ENCODE measurements at places on chromosomes 12 and 14.

GRCh38 chr12:25200703-25201102 is 5.7 kb downstream of the ETFRF1 start:
- no peak for DNase-seq

- no peak for DNase-seq
Observed at GRCh38 chr14:99685151-99685591, 1.1 kb downstream of the CYP46A1 start.

DNA sequence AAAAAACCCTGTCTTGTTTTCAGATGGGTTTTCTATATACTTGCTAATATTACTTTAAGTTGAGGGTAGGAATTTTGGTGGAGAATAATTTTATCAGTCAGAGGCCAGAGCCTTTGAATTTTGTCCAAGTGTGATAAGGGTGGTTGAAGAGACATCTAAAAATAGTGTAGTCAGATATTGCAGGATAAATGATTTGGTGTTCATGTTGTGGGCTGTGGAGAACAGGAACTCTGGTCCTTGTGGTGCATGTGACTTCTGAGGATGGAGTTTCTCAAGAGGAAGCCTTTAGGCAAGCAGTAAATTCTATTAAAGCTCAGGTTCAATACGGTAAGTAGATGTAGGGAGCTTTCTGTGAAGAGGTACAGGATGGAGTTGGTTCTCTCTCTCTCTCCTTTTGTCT is 2.8 kb downstream of the ADAM21 start:
- DNase-seq: no peak

DNA sequence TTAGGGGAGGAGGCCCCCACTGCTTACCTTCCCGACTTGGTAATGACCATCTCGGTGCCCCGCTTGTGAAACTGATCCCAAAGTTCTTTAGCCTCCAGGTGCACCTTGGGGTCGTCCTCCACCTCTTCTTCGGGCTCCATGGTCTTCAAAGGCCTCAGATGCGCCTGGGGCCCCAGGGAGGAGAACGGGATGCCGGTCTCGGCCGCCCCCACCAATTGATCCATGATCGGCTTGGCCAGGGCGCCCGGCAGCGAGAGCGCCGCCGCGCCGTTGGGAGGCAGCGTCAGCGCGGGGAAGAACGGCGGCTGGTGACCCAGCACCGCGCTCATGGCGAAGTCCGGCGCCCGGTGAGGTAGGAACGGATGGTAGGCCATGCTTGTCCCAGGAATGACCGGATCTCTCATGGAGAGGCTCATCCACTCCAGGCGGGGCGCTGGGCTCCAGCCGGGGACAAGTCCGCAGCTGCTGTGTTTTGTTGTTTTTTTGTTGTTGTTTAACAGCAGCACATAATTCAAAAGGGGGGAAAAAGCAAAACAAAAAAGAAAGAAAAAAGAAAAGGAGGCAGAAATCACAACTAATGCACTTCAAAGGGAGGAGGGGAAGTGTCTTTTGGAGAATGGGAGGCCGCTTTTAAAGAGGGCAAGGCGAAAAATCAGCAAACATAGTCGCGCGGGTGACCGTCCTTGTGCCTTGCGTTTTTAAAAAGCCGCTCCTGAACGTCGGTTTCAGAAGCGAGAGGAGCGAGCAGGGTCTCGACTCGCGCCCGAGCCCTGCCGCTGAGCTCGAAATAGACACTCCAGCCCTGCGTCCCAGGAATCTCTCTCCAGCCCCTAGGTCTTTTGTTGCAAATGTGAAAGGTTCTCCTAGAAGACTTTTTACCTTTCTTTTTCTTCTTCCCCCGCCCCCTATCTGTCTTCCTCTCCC is 928 bp downstream of the TBX3 start:
- DNase-seq: no peak

- DNase-seq: no peak
Observed at GRCh38 chr12:1605129-1606020, 11.0 kb upstream of the FBXL14 start.

GRCh38 chr14:99244367-99244901 is 27.6 kb downstream of the BCL11B start:
- no peak for DNase-seq

DNA sequence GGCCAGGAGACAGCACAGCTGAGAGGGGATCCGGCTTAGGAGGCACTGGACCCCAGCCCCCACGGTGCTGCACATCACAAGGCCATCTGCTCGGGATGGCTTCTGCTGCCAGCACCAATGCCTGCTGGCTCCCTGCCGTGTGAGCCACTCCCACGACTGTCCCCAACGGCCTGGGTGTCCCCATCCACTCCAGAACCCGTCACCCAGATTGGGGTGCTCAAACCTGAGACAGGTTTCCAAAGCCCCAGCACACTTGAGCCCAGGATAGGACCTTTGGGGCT is 102.4 kb downstream of the RFLNA start:
- no peak for DNase-seq

DNA sequence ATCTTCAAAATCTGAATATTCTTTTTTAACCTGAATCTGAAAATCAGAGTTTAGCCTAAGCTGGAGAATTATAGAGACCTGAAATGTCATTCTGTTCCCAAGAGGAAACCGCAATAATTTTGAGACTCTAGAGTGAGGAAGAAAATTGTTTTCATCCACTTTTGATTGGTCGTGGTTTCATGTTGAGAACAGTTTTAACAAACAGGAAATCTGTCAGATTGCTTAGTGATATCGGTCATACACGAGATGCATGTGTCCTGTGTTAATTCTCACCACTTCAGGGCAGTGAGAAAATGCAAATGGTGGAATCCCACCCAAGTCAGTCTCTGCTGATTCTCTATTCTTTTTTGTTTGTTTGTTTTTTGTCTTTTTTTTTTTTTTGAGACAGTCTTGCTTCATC is 1498.5 kb upstream of the TMEM132C start:
- no peak for DNase-seq

DNA sequence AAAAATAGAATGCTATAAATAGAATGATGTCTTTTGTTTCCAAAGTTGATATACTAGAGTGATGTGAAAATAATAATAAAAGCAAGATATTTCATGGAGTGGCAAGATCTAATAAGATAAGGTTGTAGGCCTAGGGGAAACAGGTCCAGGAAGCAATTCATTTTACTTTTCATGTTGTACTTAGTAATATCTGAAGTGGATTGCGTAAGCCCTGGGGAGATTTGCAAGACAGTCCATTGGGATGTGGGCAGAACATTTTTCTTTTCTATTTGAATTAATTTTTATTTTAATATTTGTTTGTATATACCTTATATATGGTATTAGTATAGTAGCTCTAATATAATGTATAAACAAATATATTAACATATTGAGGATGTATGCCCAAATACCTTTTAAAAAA is 7.5 kb downstream of the NUBPL start:
- DNase-seq: no peak

GRCh38 chr12:126617312-126617711 is 1552.1 kb downstream of the AACS start:
- no peak for DNase-seq

DNA sequence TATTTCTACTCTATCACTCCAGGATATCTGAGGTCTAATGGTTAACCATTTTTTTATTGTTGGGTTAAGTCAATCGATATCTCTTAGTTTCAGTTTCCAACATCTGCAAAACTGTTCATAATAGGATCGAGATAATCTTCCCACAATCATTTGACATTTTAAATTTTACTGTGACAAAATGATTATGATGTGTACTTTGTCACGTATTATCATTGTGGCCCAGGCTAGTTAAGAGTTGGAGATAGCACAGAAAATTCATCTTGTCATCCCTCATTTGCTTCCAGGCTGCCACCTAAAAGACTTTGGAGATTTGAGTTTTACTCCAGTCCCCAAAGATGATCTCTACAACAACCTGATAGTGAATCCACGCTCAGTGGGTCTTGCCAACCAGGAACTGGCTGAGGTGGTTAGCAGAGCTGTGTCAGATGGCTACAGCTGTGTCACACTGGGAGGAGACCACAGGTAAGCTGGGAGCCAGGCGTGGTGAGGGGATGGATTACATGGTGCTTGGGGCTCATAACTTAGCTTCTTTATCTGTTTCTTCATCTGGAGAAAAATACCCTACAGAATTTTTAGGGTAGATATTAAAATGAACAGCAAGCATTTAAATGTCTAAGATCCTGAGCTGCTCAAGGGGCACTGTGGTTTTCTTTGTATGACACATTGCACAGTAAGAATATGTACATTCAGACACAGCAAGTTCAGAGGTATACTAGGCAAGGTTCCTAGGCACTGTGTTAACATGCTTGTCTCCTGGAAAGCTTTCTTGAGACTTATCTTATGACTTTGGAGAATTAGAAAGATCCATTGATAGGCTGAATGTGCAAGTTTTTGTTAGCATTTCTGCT is 22.4 kb downstream of the ARG2 start:
- DNase-seq: no peak

- no peak for DNase-seq
Observed at GRCh38 chr12:99455350-99456035, 192.1 kb upstream of the GARIN6 start.

DNA sequence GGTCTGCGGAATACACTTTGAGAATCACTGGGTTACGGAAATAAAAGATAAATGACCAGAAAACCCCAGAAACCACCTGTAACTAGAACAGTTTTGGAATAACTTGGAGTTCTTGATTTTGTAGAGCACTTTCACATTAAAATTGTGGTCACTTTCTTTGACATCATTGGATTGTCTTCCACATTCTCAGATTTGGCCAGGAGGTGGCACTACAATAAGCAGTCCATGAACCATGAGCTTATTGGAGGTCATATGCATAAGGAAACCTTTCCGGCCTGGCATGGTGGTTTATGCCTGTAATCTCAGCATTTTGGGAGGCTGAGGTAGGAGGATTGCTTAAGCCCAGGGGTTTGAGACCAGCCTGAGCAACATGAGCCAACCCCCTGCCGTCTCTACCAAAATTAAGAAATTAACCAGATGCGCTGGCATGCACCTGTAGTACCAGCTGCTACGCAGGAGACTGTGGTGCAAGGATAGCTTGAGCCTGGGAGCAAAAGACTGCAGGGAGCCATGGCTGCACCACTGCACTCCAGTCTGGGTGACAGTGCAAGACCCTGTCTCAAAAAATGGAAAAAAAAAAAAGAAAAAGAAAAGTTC is 107.7 kb upstream of the CAND1 start:
- no peak for DNase-seq

DNA sequence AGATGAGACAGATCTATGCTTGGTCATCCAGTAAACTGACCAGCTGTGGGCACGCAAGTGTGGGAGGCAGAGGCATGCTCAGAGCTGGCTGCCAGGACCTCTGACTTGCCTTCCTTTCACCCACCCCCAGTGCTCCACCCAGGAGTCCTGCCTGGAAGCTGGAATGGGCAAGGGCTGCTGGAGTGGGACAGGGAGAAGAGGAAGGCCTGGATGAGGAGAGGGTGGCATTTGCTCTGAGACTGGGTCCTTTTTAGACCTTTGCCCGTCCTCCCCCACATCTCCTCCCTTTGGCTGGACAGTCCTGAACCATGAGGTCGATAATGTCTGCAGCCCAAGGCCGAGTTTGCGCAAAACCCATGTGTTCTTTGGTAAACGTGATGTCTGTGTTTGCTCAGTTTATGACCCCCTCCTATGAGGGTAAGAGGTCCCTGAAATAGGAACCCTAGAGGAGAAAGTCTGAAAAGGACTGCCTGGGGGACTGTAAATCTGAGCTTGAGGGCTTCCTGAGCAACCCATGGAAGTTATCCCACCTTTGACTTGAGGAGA is 3.8 kb upstream of the INHBE start:
- DNase-seq: no peak

- no peak for DNase-seq
Observed at GRCh38 chr12:10223208-10223607, 10.5 kb downstream of the GABARAPL1 start.

GRCh38 chr14:61469781-61470180 is 148.4 kb downstream of the PRKCH start:
- no peak for DNase-seq

GRCh38 chr14:46788994-46789393 is 137.4 kb upstream of the RPL10L start:
- DNase-seq: no peak

DNA sequence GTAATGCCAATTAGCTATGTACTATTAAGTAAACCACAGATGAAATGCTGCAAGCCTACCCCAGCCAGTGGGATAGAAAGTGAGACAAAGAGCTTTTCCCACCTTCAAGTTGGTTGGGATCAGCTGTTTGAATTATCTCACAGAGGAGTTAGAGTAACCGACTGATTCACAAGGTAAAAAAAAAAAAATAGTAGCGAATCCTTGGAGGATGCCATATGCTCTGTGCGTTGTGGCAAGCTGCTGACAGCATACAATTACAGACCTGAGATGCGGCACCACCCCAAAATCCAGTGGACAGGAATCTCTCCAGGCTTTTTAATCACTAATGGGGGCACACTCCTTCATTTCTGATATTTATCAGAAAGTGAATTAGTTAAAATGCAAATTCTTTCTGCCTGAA is 157.0 kb upstream of the RMST start:
- no peak for DNase-seq

- DNase-seq: no peak
Observed at GRCh38 chr12:115194448-115194847, 510.5 kb upstream of the TBX3 start.

GRCh38 chr14:95499354-95499750 is 17.1 kb downstream of the SYNE3 start:
- DNase-seq: no peak

GRCh38 chr12:6964605-6965025 is 5.8 kb downstream of the PHB2 start:
- DNase-seq: no peak

DNA sequence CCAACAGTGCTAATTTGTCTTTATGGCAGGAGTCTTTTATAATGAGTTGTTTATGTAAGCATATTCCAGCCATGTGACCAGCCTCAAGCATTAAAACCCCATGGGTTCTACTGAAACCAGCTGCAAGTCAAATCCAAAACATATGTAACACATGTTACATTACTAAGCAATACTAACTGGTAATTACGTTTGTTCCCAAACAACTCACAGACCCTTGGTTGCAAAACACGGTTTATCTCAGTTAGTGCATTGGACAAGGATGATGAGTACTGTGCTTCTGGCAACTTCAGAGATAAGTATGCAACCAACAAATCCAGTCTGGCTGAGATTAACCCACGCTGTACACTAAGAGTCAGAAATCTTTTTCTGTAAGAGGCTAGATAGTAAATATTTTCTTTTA is 110.1 kb upstream of the FAR2 start:
- DNase-seq: no peak

DNA sequence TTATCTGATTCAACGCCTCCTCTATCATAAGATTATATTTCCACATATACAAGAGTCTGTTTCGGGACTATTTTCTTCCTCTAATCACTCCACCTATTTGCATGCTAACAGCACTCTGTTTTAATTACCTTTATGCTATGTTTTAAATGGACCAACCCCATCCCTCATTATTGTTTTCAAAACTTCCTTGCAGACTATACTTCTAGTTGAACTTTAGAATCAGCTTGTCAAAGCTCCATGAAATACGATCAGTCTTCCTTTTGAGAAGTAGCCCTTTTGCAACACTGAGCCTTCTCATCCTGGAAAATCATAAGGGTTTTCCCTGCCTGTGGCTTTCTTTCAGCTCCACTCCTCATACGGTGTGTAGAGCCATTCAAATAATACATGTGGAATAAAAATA is 36.9 kb downstream of the ATG14 start:
- no peak for DNase-seq

Measured in stimulated activated CD4-positive, alpha-beta T cell treated with anti-CD3 and anti-CD28 coated beads, TNF-alpha, amount 100 ng/mL, for 1 hour (primary cell).